Stimulated activated CD8-positive, alpha-beta memory T cell treated with anti-CD3 and anti-CD28 coated beads, Interleukin-4, amount 100 ng/mL, for 4 hours (primary cell): ENCODE measurements at places on chromosomes 1 and 21.

DNA sequence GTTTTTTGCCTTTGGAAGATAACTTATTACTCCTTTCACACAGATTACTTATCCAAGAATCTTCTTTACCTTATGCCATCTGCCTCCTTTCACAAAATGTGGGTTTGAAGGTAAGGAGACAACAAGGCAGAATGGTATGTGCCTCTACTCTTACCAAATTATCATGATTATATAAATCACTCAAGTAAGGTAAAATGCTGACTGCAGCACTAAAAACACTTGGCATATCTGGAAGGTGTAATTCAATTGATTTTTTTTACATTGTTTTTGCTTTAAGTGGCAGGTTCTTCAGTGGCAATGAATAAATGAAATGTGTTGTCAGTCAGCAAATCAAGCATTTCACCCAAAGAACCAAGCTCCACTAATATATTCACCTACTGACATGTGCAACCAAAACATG lies 346.1 kb downstream of the OMA1 start:
- DNase-seq = no peak

GRCh38 chr1:15152318-15153183 lies 996 bp upstream of the TMEM51 start:
- DNase-seq = no peak

DNA sequence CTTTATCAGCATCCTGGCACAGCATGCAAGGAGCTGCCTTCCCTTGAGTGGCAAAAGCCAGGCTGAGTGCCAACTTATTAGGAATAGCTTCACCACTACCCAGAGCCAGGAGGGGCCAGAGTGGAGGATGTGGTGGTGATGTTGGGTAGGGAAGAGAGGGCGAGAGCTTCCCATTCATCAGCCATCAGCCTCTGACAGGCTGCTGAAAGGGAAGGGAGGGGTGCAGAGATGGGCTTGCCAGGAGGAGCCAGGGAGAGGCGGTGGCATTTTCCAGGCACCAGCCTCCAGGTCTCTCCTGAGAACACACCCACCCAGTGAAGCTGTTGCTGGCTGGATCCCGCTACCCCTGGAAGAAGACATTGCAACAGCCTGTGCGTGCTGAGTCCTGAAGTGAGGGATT lies 168.5 kb downstream of the ACTL8 start:
- DNase-seq = no peak

DNA sequence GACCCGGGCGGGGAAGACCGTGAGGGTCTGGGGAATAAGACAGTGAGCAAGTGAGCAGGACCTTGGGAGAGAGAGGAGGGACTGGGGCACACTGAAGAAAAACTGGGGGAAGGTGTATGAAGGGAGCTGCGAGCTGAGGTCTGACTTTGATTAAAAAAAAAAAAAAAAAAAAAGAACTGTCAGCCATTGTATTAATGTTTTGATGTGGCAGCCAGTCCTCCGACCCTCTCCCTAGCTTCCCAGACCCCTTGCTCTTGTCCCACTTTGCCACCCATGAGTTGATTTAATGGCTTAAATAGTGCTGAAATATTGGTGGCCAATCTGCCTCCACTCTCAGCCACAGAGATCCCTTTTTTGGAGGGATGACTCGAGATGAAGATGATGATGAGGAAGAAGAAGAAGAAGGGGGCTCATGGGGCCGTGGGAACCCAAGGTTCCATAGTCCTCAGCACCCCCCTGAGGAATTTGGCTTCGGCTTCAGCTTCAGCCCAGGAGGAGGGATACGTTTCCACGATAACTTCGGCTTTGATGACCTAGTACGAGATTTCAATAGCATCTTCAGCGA lies 652 bp downstream of the HAX1 start:
- DNase-seq = no peak

- DNase-seq = no peak
Measured at GRCh38 chr1:18110598-18110939, 3.0 kb downstream of the IGSF21 start.

- DNase-seq = no peak
Measured at GRCh38 chr1:62024690-62025089, 170.0 kb upstream of the L1TD1 start.

- DNase-seq = no peak
Measured at GRCh38 chr1:234212764-234213657, 160.2 kb upstream of the COA6 start.

DNA sequence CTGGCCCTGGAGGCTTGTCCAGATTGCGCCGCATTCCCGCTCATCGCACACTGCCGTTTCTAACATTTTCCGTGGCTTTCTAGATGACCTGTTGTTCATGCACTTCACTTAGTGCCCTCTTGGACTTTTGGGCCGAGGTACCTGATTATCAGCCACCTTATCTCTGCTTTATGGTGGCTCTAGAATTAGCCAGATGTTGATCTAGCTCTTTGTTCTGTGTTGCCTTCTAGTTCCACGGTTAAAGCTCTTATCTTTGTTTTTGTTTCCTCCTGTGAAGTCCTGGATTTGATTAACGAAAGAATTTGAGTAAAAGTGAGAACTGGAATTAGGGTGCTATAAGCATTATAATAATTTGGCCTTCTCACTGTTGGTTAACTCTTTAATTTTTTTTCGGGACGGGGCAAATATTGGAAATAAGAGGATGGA lies 945 bp downstream of the RNPEP start:
- no peak for DNase-seq

- DNase-seq = no peak
Measured at GRCh38 chr1:246639732-246640131, 73.5 kb downstream of the CNST start.

DNA sequence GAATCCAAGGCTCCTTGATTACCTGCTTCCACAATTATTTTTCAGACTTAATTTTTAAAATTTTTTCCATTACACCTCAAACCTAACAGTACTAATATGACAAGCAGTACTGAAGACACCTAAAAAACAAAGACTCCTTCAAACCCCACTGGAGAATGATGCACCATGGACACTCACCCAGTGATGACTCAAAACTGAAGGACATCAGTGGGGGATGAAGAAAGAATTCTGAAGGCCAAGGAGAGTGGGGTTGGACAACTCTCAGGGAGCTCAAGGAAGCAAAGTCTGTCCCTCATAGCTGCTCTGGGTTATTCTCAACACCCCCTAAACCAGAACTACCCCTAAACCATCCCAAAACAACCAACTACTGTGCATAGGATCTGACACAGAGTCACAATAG lies 2.4 kb upstream of the ARHGAP29 start:
- no peak for DNase-seq

DNA sequence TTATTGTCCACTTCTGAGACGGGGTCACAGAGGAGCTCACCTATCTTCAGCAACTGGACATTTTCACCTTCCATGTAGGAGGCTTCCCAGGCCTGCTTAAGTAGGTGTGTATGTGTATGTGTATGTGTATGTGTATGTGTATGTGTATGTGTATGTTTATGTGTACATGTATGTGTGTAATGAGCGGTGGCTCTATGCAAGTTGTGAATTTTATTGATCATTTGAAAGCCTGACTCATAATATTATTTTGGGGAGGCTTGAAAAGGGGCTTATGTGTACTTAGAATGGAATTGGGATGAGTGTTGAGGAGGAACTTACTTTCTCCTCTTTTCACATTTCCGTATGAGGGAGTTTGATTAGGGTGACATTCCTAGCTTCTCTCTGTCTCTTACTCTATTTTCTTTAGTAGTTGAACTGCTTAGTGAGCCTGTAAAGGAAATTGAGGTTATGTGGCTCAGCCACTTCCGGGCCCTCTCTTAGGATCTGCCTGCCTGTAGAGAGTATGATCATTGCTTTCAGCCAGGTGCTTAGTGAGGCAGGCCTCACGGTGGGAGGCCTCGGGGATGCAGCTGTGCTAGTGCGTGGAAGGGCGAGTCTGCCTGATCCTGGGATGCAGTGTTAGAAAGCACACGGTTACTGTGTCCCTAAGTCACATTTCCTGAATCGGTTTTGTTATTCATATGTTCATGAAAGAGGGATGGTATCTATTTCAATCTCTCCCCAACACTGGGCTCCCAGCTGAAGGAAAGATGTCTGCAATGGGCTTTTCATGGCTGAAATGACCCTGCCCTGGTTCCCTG lies 61.0 kb downstream of the IER5 start:
- peak; percentile 57 for DNase-seq

GRCh38 chr1:87986130-87986866 lies 657.6 kb downstream of the LMO4 start:
- no peak for DNase-seq

GRCh38 chr1:112926858-112927257 lies 29.1 kb downstream of the SLC16A1 start:
- no peak for DNase-seq

- DNase-seq = peak; percentile 51
Measured at GRCh38 chr1:10909697-10910680, 102.5 kb upstream of the TARDBP start.

DNA sequence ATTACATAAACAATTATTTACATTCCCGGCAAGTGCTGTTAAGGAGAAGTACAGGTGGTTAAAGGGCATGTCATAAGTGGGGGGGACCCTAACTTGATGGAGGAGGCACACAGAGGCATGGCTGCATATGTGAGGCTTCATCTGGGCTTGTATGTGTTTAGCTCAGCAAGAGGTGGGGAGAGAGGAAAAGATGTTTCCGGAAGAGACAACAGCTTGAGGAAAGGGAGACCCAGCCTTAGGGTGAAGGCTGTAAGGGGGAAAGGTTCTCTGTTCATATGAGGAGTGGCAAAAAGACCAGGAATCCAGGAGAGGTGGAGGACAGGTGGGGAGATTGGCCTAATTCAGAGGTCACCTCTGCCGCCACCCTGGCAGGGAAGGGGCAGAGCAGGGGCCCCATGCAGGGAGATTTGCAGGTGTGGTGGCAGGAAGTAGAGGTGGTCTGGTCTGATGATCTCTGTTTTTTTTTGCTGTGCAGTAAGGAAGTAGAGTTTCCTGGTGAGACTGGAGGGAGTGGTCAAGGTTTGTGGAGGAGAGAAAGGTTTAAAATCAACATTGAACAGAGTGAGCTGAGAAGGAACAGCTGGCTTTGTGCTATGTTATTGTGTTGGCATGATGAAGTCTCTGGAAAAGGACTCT lies 9.0 kb downstream of the TRAF5 start:
- no peak for DNase-seq

DNA sequence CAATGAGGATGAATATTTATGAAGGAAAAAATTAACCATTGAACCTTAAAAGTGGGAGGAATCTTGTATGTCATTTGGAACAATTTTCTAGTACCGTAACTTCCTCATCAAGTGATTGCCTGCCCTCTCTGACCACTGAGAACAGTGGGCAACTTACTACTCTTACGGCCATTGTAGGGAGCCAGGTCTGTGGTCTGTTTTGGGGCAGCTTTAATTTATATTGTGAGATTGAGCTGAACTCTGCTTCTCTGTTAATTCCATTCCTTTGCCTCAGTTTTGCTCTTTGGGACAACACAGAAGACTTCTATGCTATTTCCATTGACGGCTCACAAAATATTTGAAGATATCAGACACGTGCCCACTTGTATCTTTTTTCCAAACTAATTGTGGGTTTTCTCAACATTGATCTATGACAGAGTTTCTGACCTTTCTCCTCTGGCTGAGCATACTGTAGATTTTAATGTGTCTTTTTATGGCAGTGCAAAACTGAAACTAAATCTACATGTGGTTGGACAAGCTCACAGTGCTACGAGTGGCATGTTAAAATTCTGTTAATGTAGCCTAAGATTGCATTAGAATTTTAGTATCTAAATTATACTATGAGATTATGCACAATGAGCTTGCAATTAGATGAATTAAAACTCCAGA lies 27.8 kb upstream of the ZNF281 start:
- DNase-seq = no peak

DNA sequence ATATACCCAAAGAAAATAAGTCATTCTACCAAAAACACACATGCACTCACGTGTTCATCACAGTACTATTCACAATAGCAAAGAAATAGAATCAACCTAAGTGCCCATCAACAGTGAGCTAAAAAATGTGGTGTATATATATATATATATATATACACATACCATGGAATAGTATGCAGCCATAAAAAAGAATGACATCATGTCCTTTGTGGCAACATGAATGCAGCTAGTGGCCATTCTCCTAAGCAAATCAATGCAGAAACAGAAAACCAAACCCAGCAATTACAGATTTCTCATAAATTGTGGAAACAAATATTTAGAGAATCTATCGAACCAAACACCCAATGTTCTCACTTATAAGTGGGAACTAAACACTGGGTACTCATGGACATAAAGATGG lies 585.7 kb downstream of the SMYD3 start:
- no peak for DNase-seq

- no peak for DNase-seq
Measured at GRCh38 chr1:22500058-22500457, 48.4 kb downstream of the ZBTB40 start.

DNA sequence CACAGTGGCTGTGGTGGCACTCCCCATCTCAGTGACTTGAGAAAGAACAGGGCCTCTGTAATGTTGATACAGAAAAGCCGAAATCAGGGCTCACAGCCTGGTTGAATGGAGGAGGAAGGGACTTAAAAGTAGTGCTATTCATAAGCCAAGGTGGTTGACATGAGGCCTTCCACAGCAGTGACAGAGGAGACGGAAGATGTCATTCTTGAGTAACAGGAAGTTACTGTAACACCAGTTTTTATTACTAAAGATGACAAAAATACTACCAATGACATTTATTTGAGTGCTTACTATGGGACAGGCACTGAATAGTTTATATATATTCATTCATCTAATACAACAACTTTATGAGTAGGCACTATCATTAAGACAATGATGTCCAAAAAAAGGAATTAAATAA lies 52.8 kb upstream of the GNG12 start:
- DNase-seq = no peak

DNA sequence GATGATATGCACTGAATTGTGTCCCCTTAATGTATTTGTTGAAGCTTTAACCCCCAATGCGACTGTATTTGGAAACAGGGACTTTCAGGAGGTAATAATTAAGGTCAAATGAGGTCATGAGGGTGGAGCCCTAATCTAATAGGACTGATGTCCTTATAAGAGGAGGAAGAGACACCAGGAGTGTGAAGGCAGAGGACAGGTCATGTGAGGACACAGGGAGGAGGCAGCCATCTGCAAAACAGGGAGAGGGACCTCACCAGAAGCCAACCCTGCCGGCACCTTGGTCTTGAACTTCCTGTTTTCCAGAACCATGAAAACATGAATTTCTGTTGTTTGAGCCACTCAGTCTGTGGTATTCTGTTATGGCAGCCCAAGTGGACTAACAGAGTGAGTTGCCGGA lies 15.3 kb downstream of the SYF2 start:
- DNase-seq = no peak

DNA sequence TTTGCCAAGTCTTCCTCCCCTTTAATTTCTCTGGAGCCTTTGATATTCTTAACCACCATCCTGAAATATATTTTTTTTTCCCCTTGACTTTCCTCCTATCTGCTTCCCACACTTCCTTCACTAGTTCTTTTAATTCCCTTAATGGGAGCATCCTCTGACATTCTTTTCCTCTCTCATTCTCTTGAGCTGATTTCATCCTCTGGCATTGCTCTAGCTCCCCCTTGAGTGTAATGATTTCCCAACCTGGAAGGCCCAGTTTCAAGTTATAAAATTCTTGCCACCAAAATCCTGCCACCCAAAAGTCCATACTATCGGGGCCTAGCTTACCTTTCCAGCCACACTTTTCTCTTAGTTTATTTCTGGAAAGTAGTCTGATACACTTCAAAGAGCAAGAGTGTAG lies 39.5 kb upstream of the UBE2U start:
- no peak for DNase-seq
